ENCODE measurements at places on chromosomes 13 and 19.

- no peak for DNase-seq
Observed at GRCh38 chr13:87356314-87356713, 314.9 kb upstream of the SLITRK5 start.

DNA sequence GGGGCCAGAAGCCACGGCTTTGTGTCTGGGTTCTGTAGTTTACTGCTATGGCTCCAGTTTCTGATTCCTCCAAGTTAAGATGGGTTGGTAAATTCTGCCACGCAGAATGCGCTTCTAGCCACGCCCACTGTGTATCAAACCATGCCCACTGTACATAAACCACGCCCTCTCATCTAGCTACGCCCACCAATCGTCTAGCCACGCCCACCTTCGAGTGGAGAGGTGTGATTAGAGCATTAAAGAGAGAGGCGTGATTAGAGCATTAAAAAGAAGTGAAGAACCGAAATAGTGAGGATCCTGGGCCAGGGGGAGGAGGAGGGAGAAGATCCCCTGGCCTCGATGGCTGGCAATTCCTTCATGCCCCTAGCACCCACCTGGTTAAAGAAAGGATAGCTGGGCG lies 43.7 kb upstream of the ADGRE5 start:
- DNase-seq, result no peak

GRCh38 chr13:99548448-99548847 lies 47.2 kb downstream of the TM9SF2 start:
- DNase-seq, result no peak

DNA sequence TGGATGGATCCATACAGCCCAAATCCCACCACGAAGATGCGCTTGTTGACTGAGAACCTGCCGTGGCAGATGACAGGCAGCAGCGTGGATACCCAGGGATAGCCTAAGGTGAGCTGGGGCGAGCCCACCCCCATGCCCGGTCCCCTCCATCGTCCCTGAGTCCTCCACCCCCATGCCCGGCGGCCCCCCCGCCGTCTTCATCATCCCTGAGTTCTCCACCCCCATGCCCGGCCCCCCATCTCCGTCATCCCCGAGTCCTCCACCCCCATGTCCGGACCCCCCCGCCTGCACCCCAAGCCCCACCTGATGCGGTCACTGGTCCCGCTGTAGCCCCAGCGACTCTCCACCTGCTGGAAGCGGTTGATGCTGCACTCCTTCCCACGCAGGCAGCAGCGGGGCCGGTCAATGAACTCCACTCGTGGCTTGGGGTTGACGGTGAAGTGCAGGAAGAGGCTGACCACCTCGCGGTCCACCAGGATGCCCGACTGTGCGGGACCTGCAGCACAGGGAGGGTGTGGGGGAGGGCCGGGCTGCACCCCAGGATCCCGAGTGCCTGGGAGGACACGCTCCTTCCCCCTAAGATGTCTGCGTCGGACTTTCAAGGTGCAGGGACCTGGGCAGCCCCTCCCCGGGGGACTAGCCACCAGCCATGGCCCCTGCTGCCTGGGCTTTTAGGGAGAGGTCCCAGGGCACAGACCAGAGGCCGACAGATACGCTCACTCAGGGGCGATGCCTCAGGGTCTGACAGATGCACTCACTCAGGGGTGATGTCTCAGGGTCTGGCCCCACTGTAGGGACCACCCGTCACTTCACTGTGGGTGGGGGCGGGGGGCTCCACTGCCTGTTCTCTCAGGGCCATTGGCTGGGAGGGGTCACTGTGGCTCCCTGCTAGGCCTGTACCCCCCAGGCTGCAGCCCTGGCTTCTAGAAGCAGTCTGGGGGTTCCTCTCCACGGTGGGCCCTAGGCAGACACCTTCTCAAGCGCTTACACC lies 28.0 kb downstream of the BTBD2 start:
- no peak for DNase-seq

DNA sequence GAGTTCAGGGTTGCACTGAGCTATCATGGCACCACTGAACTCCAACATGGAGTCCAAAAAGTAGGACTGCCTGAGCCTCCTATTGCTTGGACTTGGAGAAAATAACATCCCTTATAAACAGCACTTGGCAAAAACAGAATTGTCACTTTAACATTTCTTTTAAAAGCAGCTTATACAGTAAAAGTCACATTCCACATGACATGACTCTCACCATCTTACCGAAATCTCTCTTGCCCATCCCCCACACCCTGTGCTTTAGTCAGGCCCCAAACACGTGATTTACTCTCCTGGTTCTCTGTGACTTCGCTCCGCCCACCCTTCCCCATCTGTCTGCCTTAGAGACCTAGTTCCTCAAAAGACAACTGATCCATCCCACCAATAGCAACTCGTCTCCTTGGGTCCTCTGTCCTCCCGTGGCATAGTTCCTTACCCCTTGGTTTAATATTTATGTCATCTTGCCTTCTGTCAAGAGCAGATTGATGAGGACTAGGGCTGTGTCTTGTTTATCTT lies 4.6 kb downstream of the SAFB start:
- DNase-seq, result no peak

DNA sequence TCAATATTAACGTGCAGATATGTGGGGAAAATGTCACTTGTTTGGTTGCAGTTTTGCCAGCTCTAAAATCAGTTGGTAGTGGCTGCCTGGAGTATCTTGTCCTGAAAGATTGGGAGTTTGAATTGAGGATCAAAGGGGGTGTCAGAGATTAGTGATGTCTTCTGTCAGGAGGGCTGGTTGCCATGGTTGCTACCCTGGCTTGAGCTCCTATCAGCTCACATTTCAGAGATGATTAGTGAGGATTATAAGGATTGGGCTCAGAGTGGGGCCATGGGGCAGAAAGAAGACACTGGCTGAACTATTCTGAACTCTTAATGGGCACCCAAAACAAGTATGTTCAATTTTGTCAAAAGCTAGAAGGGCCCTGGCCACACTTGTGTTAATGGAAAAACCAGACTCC lies 95.5 kb upstream of the RNF113B start:
- DNase-seq, result no peak
